T-helper 17 cell (primary cell): ENCODE measurements at places on chromosomes 4 and X.

- DNase-seq, result no peak
These were observed 176.6 kb downstream of the VEGFC start for GRCh38 chr4:176616151-176616550.

- DNase-seq, result no peak
These were observed 44.9 kb downstream of the FOXR2 start for GRCh38 chrX:55668084-55668483.

- no peak for DNase-seq
These were observed 127.2 kb upstream of the PABPC4L start for GRCh38 chr4:134328741-134329140.

- DNase-seq, result no peak
These were observed 116.9 kb downstream of the EFNB1 start for GRCh38 chrX:68945603-68946228.

- no peak for DNase-seq
These were observed 6.9 kb downstream of the SH3TC1 start for GRCh38 chr4:8205749-8206611.

- no peak for DNase-seq
These were observed 35.1 kb downstream of the RPS6KA3 start for GRCh38 chrX:20231598-20231997.

DNA sequence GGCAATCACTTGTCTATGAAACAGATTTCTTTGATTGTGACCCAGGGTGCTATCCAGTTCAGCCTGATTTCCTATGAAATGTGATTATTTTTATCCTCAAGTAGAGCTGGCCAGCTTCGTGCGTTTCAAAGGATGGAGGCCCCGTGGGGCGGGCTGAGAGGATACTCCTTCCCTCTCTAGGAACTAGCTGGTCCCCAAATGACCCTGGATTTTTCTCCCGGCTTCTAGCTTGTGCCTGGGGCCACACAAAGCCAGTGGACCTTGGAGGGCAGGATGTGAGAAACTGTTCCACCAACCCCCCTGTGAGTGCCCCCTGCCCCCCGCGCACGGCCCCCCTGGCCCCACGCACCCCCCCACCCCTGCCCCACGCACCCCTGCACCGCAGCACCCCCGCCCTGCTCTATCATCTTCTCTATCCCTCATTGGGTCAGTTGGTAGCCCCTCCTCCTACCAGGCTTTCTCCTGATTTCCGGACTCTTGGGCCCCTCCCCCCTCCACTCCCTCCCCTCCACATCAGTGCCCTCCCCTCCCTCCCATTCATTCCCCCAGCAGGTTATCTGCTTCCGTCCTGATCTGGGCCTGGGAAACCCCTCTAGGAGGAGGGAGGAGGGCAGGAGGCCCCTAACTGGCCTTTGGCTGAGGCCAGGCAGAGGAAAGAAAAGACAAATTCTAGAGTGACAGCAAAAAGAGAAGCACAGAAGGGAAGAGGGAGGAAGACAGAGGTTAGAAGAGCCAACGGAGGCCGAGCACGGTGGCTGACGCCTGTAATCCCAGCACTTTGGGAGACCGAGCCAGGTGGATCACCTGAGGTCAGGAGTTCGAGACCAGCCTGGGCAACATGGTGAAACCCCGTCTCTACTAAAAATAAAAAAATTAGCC is 3.3 kb downstream of the XPNPEP2 start:
- DNase-seq, result no peak

GRCh38 chrX:74023203-74023602 is 280.8 kb upstream of the ZCCHC13 start:
- DNase-seq, result no peak

DNA sequence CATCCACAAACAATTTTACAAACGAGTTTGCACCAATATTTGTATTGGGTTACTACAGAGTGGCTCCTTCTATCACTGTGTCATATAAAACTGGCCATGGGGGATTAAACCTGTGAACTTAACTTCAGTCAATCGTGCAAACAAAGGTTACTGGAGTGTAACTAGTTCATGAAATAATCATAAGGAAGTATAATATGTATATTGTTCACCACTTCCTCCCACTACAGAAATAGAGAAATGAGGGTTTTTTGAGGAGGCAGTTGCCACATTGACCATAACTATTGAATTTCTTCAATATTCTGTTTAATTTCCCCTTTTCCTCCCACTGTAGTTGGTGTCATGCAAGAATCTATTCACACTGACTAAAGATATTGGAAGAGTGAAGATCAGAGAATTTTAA is at the start of gene GPR82:
Gene GPR82, plus strand, starts transcription at position 356 of the 400 bp plus-strand sequence. CDS start 2,846 bp downstream, outside the sequence.
- no peak for DNase-seq

GRCh38 chrX:130109429-130110378 is 593 bp downstream of the ELF4 start:
- no peak for DNase-seq

DNA sequence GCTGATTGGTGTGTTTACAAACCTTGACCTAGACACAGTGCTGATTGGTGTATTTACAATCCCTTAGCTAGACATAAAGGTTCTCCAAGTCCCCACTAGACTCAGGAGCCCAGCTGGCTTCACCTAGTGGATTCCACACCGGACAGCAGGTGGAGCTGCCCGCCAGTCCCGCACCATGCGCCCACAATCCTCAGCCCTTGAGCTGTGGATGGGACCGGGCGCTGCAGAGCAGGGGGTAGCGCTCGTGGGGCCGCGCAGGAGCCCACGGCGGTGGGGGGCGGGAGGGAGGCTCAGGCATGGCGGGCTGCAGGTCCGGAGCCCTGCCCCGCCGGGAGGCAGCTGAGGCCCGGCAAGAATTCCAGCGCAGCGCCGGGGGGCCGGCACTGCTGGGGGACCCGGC is 30.7 kb downstream of the MEPE start:
- DNase-seq, result no peak

GRCh38 chr4:16253127-16253960 is 27.1 kb upstream of the TAPT1 start:
- DNase-seq, result no peak

GRCh38 chrX:108223585-108223984 is 132.0 kb downstream of the ATG4A start:
- DNase-seq, result no peak

DNA sequence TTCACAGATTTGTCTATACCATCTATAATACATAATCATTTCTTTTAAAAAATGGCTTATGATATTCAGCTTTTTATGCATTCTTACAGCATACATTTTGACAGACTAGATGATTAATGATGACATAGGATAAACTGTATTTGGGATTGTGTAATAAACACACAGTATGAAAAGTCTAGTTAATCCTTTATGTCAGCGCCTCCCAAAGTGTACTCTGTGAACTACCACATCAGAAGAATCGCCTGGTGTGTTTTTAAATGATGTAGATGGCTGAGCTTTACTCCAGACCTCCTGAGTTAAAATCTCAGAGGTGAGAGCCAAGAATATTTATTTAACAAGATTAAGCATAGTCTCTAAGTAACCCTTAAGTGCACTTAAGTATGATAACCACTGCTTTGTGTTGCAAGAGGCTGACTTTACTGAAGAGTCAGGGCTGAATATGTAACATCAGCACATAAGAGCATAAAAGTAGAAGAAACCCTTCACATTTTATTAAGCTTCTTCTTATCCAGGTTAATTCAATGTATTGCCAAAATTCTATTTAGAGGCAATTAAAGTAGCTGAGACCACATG is 104.2 kb downstream of the ANK2 start:
- no peak for DNase-seq

DNA sequence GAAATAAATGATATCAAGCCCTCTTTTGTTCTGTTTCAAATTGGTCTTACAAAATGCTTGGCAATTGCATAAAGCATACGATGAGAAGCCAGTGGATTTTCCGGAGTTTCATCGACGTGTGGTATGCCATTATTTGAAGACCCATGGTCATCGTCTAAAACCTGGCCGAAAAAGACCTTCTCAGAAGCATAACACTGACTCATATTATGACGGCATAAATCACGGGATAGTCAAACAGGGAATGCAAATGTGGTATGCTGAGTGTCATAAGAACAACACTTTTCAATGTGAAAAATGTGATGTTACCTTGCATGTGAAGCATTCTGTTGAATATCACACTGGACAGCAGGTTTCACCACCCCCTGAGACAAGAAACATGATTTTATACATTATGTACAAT is 695.2 kb downstream of the GRXCR1 start:
- DNase-seq, result no peak

DNA sequence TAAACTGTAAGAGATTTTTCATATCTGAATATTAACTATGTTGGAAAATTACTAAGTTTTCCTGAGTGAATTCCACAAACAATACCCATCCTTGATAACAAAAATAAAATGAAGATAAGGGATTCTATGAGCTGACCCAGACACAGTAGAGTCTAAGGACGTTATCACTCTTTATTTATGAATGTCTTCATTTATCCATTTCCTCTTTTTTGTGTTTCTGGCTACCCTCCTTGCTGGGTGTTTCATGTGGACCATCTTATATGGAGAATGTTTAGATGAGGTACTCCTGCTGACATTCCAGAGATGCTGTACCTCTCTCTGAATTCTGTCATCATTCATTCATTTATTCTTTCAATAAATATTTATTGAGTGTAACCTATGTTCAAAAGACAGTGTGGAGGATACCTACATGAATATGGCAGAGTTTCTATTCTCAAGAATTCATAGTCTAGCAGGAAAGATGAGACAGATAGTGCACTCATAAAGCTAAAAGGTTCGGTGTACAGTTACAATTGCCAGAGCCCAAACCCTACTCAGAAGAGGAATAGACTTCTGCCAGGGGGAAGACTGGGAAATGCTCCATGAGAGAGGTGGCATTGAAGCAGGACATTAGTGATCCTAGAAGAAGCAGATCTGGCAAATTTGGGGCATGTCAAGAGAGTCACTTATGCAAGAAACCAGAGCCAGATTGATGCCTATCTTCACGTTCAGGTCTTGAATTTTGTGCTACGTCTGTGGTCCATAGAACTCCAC is 195.8 kb downstream of the MAML3 start:
- DNase-seq, result no peak

DNA sequence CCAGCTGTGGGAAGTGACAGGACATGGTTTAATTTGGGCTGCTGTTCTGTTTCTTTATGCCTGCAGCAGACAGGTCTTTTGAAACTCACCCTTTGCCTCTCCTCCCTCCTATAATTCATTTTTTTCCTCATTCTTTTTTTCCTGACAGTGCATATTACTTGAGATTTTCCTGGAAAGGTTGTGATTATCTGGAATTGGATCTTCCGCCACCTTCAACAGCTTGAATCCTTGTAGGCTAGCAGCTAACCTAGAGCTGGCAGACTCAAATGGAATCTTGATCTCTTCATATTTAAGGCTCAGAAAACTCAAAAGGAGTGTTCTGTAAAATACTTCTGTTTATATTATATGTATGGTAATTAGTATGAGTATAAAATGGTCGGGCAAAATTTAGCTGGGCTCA is 49.3 kb upstream of the CLCN4 start:
- DNase-seq, result no peak

GRCh38 chrX:13000301-13000811 is 25.4 kb downstream of the TMSB4X start:
- no peak for DNase-seq

- no peak for DNase-seq
These were observed 162.1 kb downstream of the PCDH18 start for GRCh38 chr4:137370206-137370633.

GRCh38 chrX:81195712-81196111 is 6.0 kb downstream of the HMGN5 start:
- DNase-seq, result peak; percentile 26

DNA sequence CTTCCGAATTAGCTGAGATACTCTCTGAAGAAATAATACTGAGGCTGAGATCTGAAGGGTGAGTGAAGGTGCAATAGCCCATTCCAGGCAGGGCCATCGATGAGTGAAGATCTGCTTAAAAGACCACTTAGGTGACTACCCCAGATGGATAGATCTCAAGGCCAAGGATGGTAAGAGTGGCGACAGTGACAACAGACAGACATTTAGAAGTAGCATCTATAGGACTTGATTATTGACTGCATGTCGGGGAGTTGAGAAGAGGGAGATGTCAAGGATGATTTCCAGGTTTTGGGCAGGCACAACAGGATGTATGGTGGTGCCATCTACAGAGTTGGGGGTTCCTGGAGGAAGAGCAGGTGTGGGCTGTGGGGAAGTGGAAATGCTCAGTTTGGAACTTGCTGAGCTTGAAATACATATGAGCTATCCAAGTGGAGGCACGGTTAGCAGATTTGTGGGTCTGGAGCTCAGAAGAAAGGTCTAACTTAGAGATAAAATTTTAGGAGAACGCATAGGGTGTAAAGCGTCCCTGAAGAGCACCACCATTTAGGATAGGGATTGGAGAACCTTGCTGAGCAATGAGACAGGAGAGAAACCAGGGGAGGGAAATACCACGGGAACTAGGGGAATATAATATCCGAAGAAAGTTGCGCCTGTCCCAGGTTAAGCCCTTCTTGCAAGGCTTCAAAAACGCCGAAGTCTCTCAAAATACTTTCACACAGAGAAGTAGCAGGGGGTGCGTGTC is 688 bp downstream of the UFSP2 start:
- DNase-seq, result no peak

GRCh38 chrX:130419263-130419662 is 17.5 kb downstream of the RBMX2 start:
- DNase-seq, result no peak

DNA sequence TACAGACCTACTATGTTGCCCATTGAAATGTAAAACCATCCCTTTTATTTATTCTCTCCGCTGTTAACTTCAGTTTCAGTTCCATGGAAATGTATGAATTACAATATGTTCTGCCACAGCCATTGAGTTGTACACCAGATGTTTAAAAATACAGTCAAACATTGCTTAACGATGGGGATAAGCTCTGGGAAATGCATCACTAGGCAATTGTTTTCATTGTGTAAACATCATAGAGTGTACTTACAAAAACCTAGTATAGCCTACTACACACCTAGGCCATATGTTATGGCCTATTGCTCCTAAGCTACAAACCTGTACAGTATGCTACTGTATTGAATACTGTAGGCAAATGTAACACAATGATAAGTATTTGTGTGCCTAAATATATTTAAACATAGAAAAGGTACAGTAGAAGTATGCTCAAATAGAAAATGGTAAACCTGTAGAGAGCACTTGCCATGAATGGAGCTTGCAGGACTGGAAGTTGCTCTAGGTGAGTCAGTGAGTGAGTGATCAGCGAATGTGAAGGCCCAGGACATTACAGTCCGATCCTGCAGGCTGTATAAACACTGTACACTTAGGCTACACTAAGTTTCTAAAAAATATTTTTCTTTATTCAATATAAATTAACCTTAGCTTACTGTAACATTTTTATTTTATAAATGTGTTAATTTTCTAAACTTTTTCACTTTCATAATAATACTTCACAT is 2.7 kb upstream of the PF4V1 start:
- DNase-seq, result no peak

GRCh38 chr4:99863804-99864203 is 30.4 kb downstream of the LAMTOR3 start:
- DNase-seq, result no peak

DNA sequence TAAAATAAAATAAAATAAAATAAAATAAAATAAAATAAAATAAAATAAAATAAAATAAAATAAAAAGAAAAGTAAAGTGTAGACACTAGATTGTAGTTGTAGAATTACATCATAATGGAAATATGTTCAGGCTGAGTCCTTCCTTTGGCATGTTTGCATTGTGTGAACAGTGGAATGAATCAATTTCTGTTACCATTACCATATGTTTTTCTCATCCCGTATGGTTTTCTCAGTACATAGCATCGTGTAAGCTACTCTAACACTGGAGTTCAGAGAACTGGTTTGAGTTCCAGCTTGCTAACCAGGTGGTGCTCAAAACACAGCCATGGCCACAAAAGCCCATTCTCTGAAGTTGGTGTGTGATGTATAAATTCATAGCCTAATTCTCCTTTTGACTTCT is 45.9 kb downstream of the USP11 start:
- no peak for DNase-seq
